ENCODE measurements at places on chromosomes 3 and 15.

- no peaks in the 10 kb centered on the region for H3K36me3 ChIP-seq
- no peak overlapping the region for H3K27ac ChIP-seq
- H3K27me3 ChIP-seq, result no peaks in the 10 kb centered on the region
- no peak overlapping the region for H3K4me3 ChIP-seq
- H3K4me1 ChIP-seq, result peaks cover 13% of the 10 kb centered on the region
Measured at GRCh38 chr3:177946048-177946447, 590.2 kb upstream of the KCNMB2 start.

DNA sequence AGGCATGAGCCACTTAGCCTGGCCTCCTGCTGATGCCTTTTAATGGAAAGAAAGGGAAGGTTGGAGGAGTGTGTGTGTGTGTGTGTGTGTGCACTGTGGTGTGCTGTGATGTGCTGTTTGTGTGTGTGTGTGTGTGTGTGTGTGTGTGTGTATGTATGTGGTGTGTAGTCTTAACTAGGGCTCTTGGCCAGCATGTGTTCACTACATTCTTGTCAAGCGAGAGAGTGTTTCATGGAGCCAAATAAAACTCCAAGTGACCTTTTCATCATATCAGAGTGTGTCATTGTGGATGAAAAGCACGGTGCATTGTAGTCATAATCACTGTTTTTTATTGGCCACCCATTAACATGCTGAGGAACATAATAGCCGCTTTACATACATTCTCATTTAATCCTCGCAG lies 30.8 kb upstream of the BHLHE40 start:
- H3K27me3 ChIP-seq, result no peaks in the 10 kb centered on the region
- H3K27ac ChIP-seq, result no peak overlapping the region
- no peak overlapping the region for H3K4me3 ChIP-seq
- H3K36me3 ChIP-seq, result no peaks in the 10 kb centered on the region
- DNase-seq, result peak; percentile 38

GRCh38 chr3:10471054-10471688 lies 34.2 kb downstream of the ATP2B2 start:
- no peaks in the 10 kb centered on the region for H3K4me1 ChIP-seq
- H3K27me3 ChIP-seq, result peaks cover 23% of the 10 kb centered on the region
- H3K36me3 ChIP-seq, result no peaks in the 10 kb centered on the region
- H3K4me3 ChIP-seq, result no peak overlapping the region

GRCh38 chr15:43518197-43518761 lies 871 bp downstream of the MAP1A start:
- peak overlapping the region; percentile 74 for H3K27ac ChIP-seq
- no peaks in the 10 kb centered on the region for H3K27me3 ChIP-seq
- peak; percentile 54 for DNase-seq
- H3K36me3 ChIP-seq, result peaks cover 23% of the 10 kb centered on the region
- peaks cover 42% of the 10 kb centered on the region for H3K4me1 ChIP-seq

DNA sequence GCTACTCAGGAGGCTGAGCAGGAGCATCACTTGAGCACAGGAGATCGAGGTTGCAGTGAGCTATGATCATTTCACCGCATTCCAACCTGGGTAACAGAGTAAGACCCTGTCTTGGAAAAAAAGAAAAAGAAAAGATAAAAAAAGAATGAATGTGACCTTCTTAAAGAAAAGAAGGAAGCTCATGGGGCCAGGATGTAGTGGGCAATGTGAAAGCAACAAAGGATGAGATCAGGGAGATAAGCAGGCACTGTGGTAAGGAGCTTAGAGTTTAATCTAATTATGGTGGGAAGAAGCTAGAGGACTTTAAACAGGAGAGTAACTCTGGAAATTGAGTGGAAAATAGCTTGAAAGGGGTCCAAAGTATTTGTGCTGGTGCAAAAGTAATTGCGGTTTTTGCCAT lies 231.6 kb upstream of the UBE2E2 start:
- peaks cover 11% of the 10 kb centered on the region for H3K27me3 ChIP-seq
- no peak for DNase-seq
- H3K36me3 ChIP-seq, result no peaks in the 10 kb centered on the region
- no peak overlapping the region for H3K27ac ChIP-seq

GRCh38 chr3:85185495-85185894 lies 226.7 kb downstream of the CADM2 start:
- H3K27me3 ChIP-seq, result no peaks in the 10 kb centered on the region
- no peaks in the 10 kb centered on the region for H3K36me3 ChIP-seq
- no peaks in the 10 kb centered on the region for H3K4me1 ChIP-seq
- H3K4me3 ChIP-seq, result no peak overlapping the region

DNA sequence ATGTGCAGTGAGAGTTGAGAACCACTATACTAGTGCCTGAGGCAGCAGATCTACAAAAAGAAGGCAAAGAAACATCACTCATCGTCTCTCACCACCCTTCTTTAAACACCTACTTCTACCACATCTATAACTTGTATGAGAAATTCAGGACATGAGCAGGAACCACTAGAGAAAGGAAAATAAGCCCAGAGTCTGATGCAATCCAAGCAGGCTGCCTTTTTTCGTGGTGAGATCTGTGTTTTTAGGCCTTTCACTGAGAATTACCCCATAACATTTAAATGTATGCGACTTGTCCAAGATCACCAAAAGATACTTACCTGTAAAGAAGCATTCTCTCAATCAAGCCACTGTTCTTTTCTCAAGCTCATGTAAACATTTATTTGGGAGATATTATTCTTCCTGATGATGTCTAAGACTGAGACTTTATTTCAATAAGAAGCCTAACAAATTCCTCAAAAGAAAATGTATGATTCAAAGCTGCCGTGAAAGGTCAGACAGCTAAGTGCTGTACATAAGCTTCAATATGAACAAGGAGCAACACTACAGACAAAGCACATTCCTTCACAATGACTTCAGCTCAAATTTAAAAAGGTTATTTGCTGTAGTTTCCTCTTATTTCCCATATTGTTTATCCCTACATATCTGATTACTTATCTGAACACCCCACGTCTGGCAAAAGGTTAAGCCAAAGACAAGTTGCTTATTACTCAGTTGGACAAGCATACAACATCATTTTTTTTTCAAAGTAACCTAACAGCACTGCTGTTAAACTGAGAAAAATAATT lies 16.5 kb downstream of the SPICE1 start:
- peaks cover 17% of the 10 kb centered on the region for H3K4me1 ChIP-seq
- no peak overlapping the region for H3K4me3 ChIP-seq
- no peaks in the 10 kb centered on the region for H3K36me3 ChIP-seq
- H3K27ac ChIP-seq, result peak overlapping the region; percentile 66

- DNase-seq, result peak; percentile 48
- H3K27ac ChIP-seq, result no peak overlapping the region
- H3K36me3 ChIP-seq, result no peaks in the 10 kb centered on the region
- H3K27me3 ChIP-seq, result no peaks in the 10 kb centered on the region
- H3K4me1 ChIP-seq, result peaks cover 21% of the 10 kb centered on the region
- H3K4me3 ChIP-seq, result no peak overlapping the region
Measured at GRCh38 chr3:151835751-151836525, 22.0 kb downstream of the AADAC start.

DNA sequence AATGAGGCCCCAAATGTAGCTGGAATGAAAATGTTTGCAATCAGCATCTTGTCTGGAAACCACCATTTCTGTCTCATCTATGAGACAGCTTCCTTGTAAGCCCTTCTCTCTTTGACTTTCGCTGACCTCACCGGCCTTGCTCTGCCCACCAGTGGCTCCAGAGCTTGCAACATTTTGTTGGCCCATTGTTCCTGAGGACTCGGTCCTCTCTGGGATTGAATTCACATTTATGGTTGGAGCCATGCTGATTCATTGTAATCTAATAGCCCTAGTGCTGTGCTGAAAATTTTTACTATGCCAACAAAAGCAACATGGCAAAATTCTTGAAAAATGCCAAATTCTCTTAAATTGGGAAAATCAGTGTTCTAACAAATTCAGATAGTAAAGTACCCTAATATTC lies 37.2 kb downstream of the ABHD5 start:
- peak; percentile 74 for DNase-seq
- H3K4me3 ChIP-seq, result no peak overlapping the region
- no peaks in the 10 kb centered on the region for H3K36me3 ChIP-seq
- H3K27ac ChIP-seq, result peak overlapping the region; percentile 66

GRCh38 chr3:46845397-46845859 lies 17.8 kb downstream of the MYL3 start:
- H3K36me3 ChIP-seq, result no peaks in the 10 kb centered on the region
- peak; percentile 91 for DNase-seq
- peak overlapping the region; percentile 67 for H3K4me3 ChIP-seq
- H3K4me1 ChIP-seq, result no peaks in the 10 kb centered on the region
- H3K27ac ChIP-seq, result peak overlapping the region; percentile 27

- no peak for DNase-seq
- H3K27me3 ChIP-seq, result peaks cover 14% of the 10 kb centered on the region
- no peaks in the 10 kb centered on the region for H3K36me3 ChIP-seq
- no peak overlapping the region for H3K27ac ChIP-seq
- H3K4me1 ChIP-seq, result peaks cover 10% of the 10 kb centered on the region
- H3K4me3 ChIP-seq, result no peak overlapping the region
Measured at GRCh38 chr15:65424683-65425082, 1.9 kb upstream of the IGDCC4 start.

GRCh38 chr3:44712455-44713075 lies at the start of gene ZNF502:
Gene ZNF502 (plus strand): TSS chr3:44712660. CDS start chr3:44720262, 7,602 bp downstream.
- DNase-seq, result peak; percentile 94
- peak within 1 kb of the TSS; percentile 93 for H3K4me3 ChIP-seq
- peaks cover 28% of the 10 kb centered on the region for H3K36me3 ChIP-seq
- no peaks in the 10 kb centered on the region for H3K27me3 ChIP-seq
- peak within 1 kb of the TSS; percentile 60 for H3K27ac ChIP-seq

DNA sequence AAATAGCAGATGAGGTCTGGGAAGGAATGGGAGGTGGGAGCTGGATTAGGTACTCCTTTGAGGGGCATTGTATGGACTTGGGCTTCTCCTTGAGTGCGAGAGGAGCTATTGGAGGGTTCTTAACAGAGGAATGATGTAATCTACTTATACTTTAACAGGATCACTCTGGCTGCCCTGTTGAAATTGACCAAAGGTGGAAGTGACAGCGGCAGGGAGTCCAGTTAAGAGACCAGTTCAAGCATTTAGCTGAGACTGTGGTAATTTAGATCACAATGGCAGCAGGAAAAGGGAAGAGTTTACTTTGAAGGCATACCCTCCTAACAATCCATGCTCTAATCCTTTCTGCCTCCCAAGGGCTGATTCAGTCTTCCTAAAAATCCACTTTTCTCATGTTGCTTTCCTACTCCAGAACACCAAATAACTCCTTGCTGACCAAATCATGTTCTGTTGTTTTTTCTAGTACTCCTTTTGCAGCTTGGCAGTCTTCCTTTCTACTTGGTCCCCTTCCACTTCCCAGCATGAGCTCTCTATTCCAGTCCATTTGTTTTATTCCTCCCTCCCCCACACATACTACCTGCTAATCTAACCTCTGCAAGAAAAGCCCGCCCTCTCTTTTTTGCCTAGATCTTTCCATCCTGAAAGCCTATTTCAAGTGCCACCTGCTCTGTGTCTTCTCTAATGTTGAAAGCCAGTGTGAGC lies 139.4 kb downstream of the NECTIN3 start:
- H3K27ac ChIP-seq, result no peak overlapping the region
- no peaks in the 10 kb centered on the region for H3K27me3 ChIP-seq
- DNase-seq, result no peak
- no peaks in the 10 kb centered on the region for H3K36me3 ChIP-seq
- H3K4me1 ChIP-seq, result peaks cover 35% of the 10 kb centered on the region

- H3K4me1 ChIP-seq, result peaks cover 18% of the 10 kb centered on the region
- peaks cover 15% of the 10 kb centered on the region for H3K36me3 ChIP-seq
- H3K27ac ChIP-seq, result no peak overlapping the region
Measured at GRCh38 chr3:71031181-71031580, 552.3 kb downstream of the FOXP1 start.

DNA sequence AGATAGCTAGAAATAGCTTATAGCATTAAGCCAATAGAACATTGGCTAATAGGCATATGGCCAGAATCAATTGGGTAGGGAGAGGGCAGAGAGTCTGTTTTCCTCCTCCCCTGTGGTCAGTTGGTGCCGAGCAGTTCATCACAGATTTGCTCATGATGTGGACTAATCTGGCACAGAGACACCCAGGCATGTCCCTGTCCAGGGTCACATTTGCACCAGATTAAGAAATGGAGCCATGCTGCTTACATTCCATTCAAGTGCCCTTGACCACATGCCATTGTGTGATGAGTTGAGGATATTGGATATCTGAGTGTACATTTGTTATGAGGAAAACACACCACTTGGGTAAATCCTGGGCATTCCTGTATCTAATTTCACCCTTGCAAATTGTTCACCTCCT lies 53.4 kb downstream of the USP13 start:
- peak; percentile 10 for DNase-seq
- no peak overlapping the region for H3K4me3 ChIP-seq
- no peaks in the 10 kb centered on the region for H3K4me1 ChIP-seq
- no peaks in the 10 kb centered on the region for H3K27me3 ChIP-seq
- peaks cover 4% of the 10 kb centered on the region for H3K36me3 ChIP-seq

GRCh38 chr15:40392986-40393948 lies 10.7 kb downstream of the KNSTRN start:
- H3K4me1 ChIP-seq, result 0 out of 2 replicates have a peak, but pooled peaks cover 4% of the 10 kb centered on the region
- peak; percentile 46 for DNase-seq
- H3K4me3 ChIP-seq, result no peak overlapping the region
- H3K27me3 ChIP-seq, result no peaks in the 10 kb centered on the region
- H3K27ac ChIP-seq, result peak overlapping the region; percentile 57

DNA sequence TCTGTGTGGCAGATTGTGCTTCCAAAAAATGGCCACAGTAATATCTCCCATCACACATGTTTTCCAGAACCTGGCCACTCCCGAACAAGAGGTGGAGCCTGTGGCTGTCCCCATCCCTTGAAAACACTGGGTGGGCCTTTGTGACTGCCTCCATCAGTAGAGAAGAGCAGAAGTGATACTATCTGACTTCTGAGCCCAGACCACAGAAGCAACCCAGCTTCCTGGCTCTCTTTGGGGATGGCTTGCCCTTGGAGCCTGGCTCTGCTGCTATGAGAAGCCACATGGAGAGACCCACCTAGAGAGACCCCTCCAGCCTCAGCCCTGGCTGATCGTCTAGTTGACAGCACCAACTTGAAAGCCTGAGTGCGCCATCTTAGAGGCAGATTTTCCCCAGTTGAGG lies 39.8 kb upstream of the CMTM8 start:
- peaks cover 38% of the 10 kb centered on the region for H3K27me3 ChIP-seq
- no peaks in the 10 kb centered on the region for H3K4me1 ChIP-seq
- no peak overlapping the region for H3K27ac ChIP-seq

- no peak for DNase-seq
- no peak overlapping the region for H3K4me3 ChIP-seq
- no peak overlapping the region for H3K27ac ChIP-seq
- H3K4me1 ChIP-seq, result peaks cover 10% of the 10 kb centered on the region
Measured at GRCh38 chr3:32454731-32455608, 47.7 kb downstream of the CMTM6 start.

DNA sequence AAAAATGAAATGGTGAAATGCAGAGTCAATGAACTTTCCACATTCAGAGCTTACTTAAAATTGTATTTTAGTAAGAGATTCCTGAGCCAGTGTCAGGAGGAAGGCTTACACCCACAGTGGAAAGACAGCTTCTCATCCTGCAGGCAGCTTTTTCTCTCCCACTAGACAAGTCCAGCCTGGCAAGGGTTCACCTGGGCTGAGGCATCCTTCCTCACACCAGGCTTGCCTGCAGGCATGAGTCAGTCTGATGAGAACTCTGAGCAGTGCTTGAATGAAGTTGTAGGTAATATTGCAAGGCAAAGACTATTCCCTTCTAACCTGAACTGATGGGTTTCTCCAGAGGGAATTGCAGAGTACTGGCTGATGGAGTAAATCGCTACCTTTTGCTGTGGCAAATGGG lies 3.1 kb downstream of the CCR4 start:
- H3K4me3 ChIP-seq, result no peak overlapping the region
- no peaks in the 10 kb centered on the region for H3K4me1 ChIP-seq
- H3K27ac ChIP-seq, result no peak overlapping the region
